ENCODE measurements at places on chromosomes 5 and 9.

GRCh38 chr5:92002721-92003274 is 619.7 kb upstream of the ARRDC3 start:
- DNase-seq = no peak

DNA sequence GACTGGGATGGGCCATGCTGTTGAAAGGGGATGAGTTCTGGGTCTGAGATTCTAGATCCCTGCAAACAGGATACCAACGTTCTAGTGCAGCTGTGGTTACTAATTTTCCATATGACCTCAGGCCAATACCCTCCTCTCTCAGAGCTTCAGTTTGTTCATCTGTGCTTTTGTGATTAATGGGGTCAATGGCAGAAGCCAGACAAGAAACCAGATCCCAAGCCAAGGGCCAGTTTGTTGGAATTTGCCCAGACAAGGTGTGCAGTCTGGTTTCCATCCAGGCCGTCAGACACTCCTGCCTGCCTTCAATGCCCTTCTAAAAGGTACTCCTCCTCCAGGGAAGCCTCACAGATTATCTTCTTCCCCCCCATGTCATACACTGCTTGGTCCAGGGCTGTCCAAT is 11.4 kb downstream of the MYORG start:
- no peak for DNase-seq

DNA sequence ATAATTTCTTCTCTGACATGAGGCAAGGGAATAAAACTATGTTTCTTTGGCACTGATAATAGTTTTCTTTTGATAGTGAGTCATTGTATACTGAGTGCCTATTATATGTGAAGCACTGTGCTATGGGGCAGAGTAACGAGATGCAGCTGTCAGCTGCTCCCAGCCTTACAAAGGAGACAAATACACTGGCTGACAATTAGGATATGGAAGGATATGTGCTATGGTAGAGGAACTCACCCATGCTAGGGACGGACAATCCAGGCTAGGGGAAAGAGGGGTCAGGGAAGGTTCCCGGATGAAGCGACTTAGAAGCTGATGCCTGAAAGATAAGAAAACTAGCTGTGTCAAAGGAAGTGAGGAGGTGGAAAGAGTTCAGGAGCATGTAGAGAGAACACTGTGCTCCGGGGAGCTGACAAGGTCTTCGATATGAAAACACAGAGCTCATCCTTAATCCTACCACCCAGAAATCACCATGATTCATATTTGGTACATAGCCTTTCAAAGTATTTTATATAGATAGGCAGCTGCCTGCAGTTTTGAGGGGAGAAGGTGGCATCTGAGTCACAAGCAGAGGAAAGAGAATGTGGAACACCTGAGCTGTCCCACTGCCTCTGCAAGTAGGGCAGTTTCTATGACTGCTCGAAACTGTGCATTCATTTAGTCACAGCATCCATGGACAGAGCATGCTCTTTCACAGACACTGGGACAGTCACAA is 12.1 kb downstream of the BSPRY start:
- no peak for DNase-seq

DNA sequence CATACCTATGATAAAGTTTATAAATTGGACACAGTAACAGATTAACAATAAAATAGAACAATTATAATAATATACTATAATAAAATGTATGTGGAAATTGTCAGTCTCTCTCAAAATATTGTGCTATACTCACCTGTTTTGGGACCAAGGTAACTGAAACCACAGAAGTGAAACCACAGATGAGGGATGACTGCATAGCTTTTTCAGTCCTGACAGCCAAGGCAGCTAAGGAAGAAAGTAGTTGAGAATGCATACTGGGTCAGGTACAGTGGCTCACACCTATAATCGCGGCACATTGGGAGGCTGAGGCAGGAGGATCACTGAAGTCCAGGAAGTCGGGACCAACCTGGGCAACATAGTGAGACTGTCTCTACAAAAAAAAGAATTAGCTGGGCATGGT is 8.9 kb downstream of the SRP19 start:
- DNase-seq = peak; percentile 64

- no peak for DNase-seq
Observed at GRCh38 chr5:114380721-114381120, 18.9 kb downstream of the KCNN2 start.

GRCh38 chr9:129838707-129839259 is 3.5 kb downstream of the USP20 start:
- DNase-seq = peak; percentile 38
